NCI-H1105 (cell line): ENCODE measurements at places on chromosomes 7 and 10.

DNA sequence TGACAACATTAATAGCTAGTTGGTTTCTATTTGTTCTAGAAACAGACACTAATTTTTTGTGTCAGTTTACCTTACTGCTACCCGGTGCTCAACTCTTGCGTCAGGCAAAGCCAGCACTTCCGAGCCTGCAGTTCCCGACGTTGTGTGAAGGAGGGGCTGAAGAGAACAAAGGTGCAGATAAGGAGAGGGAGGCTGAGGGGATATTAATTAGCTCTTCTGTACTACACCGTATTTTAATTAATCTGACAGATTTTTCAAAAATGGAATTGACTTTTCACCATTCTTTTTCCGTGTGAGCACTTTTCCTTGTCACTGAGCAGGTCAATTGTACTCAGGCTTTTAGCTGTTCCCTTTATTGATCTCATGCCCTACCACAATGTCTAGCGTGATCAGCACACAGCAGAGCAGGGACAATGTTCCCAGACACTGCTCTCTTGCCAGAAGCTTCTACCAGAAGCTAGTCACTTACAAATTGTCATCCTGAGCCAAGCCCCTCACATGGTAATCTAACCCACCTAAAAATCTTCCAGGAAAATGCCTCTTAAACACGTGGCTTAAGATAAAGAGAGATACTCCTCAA, 650.5 kb upstream of the MKI67 start:
- DNase-seq = no peak

GRCh38 chr10:49375611-49376010, 20.3 kb downstream of the DRGX start:
- DNase-seq = no peak

DNA sequence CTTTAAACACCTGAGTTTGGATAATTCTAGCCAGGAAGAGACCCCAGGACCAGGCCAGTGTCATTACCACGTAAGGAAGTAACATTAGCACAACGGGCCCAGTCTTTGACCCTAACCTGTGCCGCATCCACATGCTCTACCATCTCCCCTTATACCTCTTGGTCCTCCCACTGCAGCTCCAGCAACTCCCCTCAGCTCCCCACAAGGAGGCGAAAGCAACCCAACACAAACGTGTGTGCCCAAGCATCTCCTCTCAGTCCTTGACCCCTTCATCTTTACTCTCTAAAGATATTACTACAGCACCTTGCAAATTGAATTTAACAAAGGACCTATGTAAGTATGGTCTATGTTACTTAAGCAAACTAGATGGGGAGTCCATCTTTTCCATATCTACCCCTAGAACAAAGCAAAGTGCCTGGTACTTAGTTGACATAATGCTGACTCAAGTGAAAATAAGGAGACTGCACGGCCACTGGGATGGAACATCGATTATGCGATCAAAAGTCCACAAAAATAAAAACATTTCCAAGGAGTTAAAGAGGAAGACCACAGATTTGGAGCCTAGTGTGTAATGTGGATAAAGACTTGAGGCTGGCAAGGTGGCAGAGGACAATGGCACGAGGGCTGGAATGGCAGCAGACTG, 147.7 kb downstream of the JAZF1 start:
- DNase-seq = no peak

DNA sequence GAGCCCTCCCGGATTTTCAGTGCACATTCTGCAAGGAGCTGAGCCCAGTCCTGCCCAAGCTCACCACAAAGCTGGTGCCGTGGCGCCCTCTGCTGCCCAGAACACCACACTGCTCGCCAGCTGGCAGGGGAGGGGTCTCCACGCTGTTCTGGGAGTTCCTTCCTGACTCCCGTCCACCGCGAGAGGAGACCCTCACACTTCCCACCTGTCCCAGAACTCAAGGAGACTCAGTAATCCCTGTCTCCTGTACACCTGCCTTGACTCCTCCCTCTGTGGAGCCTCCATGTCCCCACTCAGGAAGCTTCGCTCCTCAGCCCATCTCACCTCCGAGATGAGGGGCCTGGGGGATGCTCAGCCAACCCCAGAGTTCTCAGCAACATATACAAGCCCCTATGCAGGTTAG, 11.3 kb downstream of the C10orf105 start:
- no peak for DNase-seq

GRCh38 chr10:18008986-18009385, 57.3 kb downstream of the SLC39A12 start:
- DNase-seq = no peak

DNA sequence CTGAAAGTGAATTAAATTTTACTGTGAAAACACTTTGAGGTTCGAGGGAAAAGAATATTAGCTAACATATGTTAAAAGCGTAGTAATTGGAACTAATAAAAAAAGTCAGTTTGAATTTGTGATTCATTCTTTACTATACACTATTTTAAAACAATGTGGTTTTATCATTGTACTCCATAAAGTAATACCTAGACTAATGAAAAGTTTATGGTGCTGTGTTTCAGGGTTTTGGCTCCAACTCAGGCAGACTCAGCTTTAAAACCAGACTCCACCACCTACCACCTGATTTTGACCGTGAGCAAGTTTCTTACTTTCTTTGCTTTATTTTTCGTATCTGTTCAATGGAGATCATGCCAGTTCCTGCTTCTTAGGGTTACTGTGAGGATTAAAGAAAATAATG, 9.2 kb upstream of the PRTFDC1 start:
- no peak for DNase-seq
